Stimulated activated CD8-positive, alpha-beta memory T cell treated with anti-CD3 and anti-CD28 coated beads, Interleukin-4, amount 100 ng/mL, for 1 hour (primary cell): ENCODE measurements at places on chromosomes 7 and 10.

- DNase-seq = no peak
Observed at GRCh38 chr7:115113776-115114175, 191.9 kb downstream of the MDFIC start.

GRCh38 chr7:4236389-4236788, 445.7 kb upstream of the FOXK1 start:
- DNase-seq = no peak

DNA sequence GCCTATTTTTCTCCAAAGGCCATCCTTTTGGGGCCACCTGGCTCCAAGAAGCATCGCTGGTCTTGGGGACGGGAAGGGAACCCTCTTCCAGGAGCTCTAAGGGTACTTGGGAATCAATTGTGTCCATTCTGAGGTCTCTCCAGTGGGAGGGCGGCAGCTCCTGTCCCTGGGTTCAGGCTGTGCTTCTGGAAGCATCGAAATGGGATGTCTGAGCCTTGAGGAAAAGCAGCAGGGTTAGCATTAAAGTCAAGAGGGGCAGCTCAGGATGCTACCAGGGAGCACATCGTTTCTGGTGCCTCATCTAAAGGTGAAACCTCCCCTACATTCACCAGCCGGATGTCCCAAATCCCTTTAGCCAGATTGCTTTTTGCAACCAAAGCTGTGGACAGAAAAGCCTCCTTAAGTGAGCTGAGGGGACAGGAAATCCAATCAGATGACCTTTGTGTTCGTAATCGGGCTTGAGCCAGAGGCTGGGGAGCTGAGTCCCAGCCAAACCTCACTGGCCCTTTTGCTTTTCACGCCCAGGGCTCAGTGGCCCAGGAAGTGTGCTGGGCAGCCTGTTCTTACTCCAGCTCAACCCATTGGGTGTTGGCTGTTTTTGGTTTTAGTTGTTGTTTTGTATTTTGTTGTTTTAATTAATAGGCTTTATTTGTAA, 88.8 kb upstream of the ANLN start:
- DNase-seq = no peak

DNA sequence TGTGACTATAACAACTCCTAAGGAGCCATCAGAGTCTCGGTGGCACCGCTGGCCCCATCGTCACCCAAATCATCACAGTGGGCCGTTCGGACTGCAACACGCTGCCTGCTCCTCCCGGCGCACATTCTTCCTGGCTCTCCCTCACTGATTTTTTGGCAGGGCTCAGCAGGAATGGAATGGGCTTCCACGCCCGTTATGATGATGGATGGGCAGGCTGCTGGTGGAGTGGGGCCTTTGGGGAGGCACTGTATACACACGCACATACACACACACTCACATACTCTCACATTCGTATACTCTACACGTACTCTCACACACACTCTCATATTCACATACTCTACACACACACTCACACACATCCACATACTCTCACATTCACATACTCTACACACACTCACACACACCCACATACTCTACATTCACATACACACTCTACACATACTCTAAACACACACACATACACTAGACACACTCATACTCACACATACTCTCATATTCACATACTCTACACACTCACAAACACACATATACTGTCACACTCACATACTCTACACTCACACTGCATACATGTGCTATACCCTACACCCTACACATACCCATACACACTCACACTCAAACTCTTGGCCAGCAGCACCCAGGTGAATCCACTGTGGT, 99.8 kb downstream of the KCNMA1 start:
- no peak for DNase-seq

GRCh38 chr7:105759670-105760550, 116.5 kb downstream of the ATXN7L1 start:
- DNase-seq = no peak

GRCh38 chr10:3085785-3086567, 18.6 kb downstream of the PFKP start:
- DNase-seq = no peak

DNA sequence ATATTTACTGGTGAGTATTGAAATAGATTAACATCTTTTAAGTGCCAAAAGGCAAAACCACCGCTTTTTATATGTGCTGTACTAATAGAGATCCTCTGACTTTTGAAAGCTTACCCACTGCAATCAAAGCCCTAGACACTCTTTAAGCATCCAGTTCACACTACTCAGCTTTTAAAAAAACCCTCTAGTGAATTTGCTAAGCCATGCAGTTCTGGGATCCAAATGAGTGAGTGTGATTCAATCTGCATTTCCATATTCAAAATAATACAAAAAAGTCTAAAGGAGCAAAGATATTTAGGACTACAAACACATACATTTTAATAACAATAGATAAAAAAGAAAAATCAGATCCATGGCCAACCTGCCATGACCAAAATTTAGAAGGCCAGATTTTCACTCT, 288.2 kb downstream of the MAGI2 start:
- no peak for DNase-seq

DNA sequence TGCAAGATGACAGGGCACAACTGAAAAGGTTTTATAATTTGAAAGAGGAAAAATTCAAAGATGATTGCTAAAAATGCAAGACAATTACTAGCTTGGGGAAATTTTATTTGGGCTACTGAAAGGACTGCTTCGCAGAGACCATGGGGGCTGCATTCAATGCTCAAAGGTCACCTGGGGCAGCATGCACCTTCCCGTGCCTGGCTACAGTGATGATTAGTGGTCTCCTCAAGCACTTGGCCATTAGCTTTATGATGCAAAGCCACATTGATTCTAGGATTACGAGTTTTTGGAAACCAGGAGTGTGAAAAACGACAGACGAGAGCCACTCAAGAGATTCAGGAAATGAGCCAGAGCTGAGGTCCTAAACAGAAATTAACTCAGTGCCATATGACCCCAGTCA, 764.6 kb downstream of the PHTF2 start:
- no peak for DNase-seq

DNA sequence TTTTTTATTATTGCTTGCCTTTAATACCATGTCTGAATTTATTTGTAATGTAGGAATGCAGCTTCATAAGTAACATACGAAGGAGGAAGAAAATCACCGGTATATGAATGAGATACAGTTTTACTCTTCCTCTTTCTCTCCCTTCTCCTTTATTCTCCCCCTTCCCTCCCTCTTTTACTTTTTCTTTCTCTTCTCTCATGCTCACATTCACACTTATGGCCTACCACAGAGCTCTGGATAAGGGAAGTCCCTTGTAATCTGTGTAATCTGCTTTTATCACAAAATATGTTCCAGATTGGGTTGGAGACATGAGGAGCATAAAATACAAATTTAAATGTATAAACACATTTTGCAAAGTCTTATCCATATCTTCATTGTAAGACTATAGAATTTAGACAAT, 59.4 kb downstream of the MDFIC start:
- DNase-seq = no peak

GRCh38 chr7:6443372-6443941, 4.3 kb downstream of the DAGLB start:
- DNase-seq = no peak

- no peak for DNase-seq
Observed at GRCh38 chr7:66321283-66321682, 116.1 kb downstream of the TPST1 start.

DNA sequence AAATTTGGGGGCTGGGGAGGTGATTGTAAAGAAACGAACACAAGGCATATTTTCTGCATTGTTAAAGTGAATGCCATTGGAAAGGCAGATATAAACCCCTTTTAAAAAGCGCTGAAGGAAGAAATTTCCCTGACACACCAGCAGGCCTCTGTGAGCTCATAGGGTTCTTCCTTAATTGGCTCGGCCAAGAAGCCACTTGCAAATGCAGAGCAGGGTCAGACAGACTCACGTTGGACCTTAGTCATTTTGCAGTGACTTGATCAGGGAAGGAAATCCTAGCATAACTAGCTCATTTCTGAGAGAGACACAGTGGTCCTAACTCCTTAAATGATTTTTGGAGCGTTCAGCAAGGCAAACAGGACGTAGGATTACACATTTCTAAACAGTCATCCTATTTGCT, 1461.4 kb downstream of the GATA3 start:
- no peak for DNase-seq

DNA sequence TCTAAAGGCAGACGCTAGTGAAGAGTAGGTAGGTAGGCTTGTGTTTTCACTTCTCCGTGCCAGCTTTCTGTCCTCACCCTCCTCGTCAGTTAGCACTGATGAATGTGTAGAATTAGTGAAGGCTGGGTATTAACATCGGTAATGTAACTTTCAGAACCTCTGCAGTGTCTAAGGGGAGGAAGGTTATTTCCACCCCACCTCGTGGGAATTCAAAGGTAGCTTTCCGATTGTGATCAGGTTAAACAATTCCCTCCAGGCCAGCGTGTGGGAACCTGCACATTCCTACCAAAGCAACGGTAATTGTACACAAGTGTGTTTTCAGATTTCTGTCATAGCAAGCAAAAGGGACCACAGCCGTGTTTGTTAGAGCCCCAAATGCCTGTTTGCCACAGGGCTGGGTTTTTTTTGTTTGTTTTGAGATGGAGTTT, 405.0 kb upstream of the GALNT17 start:
- no peak for DNase-seq

GRCh38 chr7:100444311-100445278, 8.3 kb upstream of the PPP1R35 start:
- DNase-seq = no peak

- DNase-seq = no peak
Observed at GRCh38 chr10:13365243-13365642, 17.1 kb upstream of the SEPHS1 start.
